M059J (cell line): ENCODE measurements at places on chromosomes 16 and 17. TPM values are rescaled to one million over a fixed set of nuclear protein-coding genes. Genes with fewer than 3 reads are reported as not detected.
A peak's percentile ranks its signal among the peaks of the same experiment; 100 is the strongest.

DNA sequence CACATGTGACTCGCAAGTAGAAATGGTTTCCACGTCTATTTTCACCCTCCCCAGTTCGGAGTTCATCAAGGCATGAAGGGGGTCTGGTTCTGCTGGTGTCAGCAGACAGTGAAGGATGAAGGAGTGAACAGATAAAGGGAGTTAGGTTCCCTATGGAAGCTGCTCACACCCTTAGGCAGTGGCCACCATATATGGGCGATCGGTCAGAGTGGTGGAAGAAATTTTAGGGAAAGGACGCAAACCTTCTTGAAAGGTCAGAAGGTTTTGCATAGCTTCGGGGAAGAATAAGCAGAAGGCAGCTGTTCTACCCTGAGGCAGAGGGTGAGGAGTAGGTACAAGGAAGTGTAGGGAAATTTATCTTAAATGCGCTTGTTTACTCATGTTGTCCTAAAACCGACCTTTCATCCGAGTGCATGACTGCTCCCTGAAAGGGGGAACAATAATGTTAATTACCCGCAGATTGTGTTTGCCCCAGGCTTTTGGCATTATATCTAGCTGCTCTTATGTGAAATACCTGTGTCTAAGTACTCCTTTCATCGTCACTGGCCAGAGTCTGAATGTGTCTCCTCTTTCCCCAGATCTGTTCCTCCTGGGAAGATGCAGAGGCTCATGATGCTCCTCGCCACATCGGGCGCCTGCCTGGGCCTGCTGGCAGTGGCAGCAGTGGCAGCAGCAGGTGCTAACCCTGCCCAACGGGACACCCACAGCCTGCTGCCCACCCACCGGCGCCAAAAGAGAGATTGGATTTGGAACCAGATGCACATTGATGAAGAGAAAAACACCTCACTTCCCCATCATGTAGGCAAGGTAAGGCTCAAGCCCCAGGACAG lies 12.5 kb downstream of the CDH5 start:
- peak; percentile 36 for DNase-seq

DNA sequence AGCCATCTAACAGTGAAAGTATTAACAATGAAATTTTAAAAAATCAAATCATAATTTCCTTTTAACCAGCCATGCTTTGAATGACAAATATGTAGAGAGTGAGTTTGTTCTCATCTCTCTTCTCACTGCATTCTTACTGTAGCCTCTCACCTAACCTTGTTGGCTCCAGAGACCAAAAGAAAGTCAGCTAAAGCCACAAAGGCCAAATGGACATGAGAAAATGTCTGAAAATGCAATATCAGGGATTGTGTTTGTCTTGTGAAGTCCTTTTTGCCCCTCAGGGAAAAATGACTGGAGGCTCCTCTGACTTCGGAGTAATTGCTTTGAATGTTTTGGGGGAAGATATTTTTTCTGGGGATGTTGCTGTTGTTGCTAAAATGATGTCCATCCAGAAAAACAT lies 166.3 kb downstream of the SLC39A11 start:
- peak; percentile 26 for DNase-seq

- no peak for DNase-seq
These were observed 85.9 kb upstream of the TBX2 start for GRCh38 chr17:61313461-61314326.

GRCh38 chr17:61583242-61583641 lies 7.8 kb downstream of the NACA2 start:
- DNase-seq = peak; percentile 63

FOXL1 gene
- total RNA-seq = 4.1 and 4.2 TPM in 2 replicates

TLCD3A gene
- total RNA-seq = 32.8 and 37.1 TPM in 2 replicates

- no peak for DNase-seq
These were observed 6.2 kb downstream of the POLR3K start for GRCh38 chr16:47234-47633.

DNA sequence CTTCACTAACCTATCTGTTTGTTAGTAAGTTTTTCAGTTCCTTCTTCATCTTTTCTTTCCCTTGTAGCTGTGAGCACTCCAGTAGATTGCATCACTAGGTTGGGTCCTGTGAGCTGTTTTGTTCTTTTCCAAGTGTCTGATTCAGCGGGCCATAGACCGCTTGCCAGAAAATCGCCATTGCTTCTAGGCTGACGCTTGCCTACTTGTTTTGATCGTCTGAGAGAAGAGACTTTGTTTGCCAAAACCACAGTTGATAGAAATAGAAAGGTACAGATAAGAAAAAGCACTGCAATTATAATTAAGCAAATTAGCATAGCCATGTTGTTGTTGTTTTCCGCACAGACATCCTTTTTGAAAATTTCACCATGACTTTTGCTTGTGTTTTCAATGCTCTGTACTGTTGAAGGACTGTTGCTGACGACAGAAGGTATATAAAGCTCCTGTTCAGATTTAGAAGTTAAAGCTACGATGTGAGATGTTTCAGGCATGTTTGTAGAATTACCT lies 3.1 kb downstream of the EVI2A start:
- DNase-seq = peak; percentile 86

TP53TG3C gene
- not detected in 2 replicates for total RNA-seq
